ENCODE measurements at places on chromosomes 5 and 9. TPM values are rescaled to one million over a fixed set of nuclear protein-coding genes. Genes with fewer than 3 reads are reported as not detected.

Gene MUSK
- 2.1 TPM for total RNA-seq

Gene C9orf153
- total RNA-seq: 0.32 TPM

Gene MARCOL
- total RNA-seq: not detected

Gene SEMA5A
- total RNA-seq: 9.9 TPM

Gene ASS1
- total RNA-seq: 62.2 TPM

Gene ADGRD2
- total RNA-seq: not detected

Gene ATOSB
- 19.5 TPM for total RNA-seq

Gene EGR1
- total RNA-seq: 2.9 TPM

Gene FSTL4
- total RNA-seq: not detected

All from bronchial smooth muscle cell (primary cell).